ENCODE measurements at places on chromosomes 13 and 19. TPM values are rescaled to one million over a fixed set of nuclear protein-coding genes. Genes with fewer than 3 reads are reported as not detected.
A peak's percentile ranks its signal among the peaks of the same experiment; 100 is the strongest.

TEX29 gene
- not detected for total RNA-seq

GRCh38 chr13:67977066-67977465 is 746.9 kb upstream of the PCDH9 start:
- H3K4me1 ChIP-seq, result no peaks in the 10 kb centered on the region
- no peak overlapping the region for H3K4me3 ChIP-seq
- DNase-seq, result no peak
- H3K36me3 ChIP-seq, result no peaks in the 10 kb centered on the region
- H3K27me3 ChIP-seq, result no peaks in the 10 kb centered on the region

- no peak overlapping the region for H3K4me3 ChIP-seq
- H3K27ac ChIP-seq, result no peak overlapping the region
- DNase-seq, result no peak
Measured at GRCh38 chr19:49347835-49348234, 12.6 kb downstream of the CD37 start.

SMAD9 gene
- 0.09 TPM for total RNA-seq

DNA sequence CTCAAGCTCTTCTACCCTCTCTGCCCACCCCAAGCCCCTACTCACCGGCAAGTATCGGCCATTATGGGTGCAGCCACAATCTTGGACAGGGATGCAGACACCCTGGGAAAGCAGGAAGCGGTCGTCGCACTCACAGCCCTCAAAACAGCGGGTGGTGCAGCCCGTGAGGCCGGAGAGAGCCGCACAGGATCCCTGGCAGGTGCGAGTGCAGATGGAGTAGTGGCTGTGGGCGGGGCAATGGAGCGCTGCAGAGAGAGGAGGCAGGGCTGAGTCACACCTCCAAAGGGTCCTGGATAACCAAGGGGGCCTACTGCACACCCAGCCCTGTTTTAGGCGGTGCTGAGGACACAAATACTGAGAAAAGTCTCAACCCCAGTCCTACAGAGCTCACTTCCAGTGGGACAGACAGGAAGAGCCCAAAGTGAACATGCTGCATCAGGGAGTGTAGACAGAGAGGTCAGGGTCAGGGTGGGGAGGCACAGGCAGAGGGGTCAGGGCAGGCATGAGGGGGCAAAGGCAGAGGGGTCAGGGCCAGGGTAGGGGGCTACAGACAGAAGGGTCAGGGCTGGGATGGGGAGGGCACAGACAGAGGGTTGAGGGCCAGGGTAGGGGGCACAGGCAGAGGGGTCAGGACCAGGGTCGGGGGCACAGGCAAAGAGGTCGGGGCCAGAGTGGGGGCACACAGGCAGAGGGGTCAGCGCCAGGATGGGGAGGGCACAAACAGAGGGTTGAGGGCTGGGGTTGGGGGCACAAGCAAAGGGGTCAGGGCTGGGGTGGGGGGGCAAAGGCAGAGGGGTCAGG is 24.2 kb upstream of the FBL start:
- no peak for DNase-seq
- H3K36me3 ChIP-seq, result peaks cover 9% of the 10 kb centered on the region
- no peaks in the 10 kb centered on the region for H3K4me1 ChIP-seq
- no peak overlapping the region for H3K27ac ChIP-seq
- H3K4me3 ChIP-seq, result no peak overlapping the region

ZNF613 gene
- 1.9 TPM for total RNA-seq

- H3K4me1 ChIP-seq, result peaks cover 12% of the 10 kb centered on the region
- no peaks in the 10 kb centered on the region for H3K36me3 ChIP-seq
- DNase-seq, result no peak
- no peaks in the 10 kb centered on the region for H3K27me3 ChIP-seq
Measured at GRCh38 chr13:112740502-112741131, 50.8 kb downstream of the ATP11A start.

GRCh38 chr13:44365008-44365407 is 8.6 kb upstream of the SERP2 start:
- no peak for DNase-seq
- H3K4me3 ChIP-seq, result no peak overlapping the region
- no peaks in the 10 kb centered on the region for H3K27me3 ChIP-seq
- H3K36me3 ChIP-seq, result no peaks in the 10 kb centered on the region
- H3K27ac ChIP-seq, result no peak overlapping the region

CASP14 gene
- not detected for total RNA-seq

GRCh38 chr19:47005164-47005641 is 14.4 kb upstream of the NPAS1 start:
- no peaks in the 10 kb centered on the region for H3K36me3 ChIP-seq
- no peak overlapping the region for H3K27ac ChIP-seq
- DNase-seq, result no peak
- H3K4me1 ChIP-seq, result peaks cover 13% of the 10 kb centered on the region

GRCh38 chr19:6705931-6706632 is 14.4 kb downstream of the C3 start:
- no peak for DNase-seq
- H3K27ac ChIP-seq, result no peak overlapping the region
- peaks cover 7% of the 10 kb centered on the region for H3K4me1 ChIP-seq
- H3K36me3 ChIP-seq, result no peaks in the 10 kb centered on the region
- no peak overlapping the region for H3K4me3 ChIP-seq

- no peak overlapping the region for H3K27ac ChIP-seq
- peaks cover 55% of the 10 kb centered on the region for H3K4me1 ChIP-seq
- H3K36me3 ChIP-seq, result peaks cover 18% of the 10 kb centered on the region
- H3K4me3 ChIP-seq, result no peak overlapping the region
- no peak for DNase-seq
- H3K27me3 ChIP-seq, result no peaks in the 10 kb centered on the region
Measured at GRCh38 chr19:46979126-46980105, 40.2 kb upstream of the NPAS1 start.

LSM4 gene
- total RNA-seq, result 69.1 TPM

DNA sequence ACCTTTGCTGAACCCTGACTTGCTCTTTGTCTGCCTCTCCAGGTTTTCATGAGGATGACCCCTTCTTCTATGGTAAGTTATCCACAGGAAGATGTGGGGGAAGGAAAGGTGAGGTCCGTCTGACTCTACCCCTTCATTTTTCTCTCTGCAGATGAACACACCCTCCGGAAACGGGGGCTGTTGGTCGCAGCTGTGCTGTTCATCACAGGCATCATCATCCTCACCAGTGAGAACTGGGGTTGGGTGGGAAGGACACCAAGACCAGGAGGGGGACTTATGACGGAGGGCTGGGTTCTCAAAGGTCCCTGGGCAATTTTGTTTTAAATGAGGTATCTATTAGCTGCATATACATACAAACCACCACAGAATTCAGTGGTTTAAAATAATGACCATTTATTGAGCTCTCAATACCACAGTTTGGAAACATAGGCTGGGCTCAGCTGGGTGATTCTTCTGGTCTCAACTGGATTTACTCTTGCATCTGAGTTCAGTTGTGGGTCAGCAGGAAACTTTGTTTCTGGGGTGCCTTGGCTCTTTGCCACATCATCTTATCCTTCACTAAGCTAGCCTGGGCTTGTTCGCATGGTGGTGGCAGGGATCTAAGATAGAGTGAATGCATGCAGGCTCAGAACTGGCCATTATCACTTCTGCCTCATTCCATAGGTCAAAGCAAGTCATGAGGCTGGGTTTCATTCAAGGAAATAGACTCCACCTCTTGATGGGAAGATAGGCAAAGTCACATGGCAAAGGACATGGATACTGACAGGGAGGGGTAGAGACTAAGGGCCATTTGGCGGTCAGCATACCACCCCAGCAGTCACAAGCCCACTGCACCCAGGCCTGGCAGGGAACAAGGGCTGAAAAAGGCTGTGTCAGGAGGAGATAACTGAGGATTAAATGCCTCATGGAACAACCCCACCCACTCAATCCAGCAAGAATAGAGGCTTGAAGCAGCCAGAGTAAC is 11.8 kb downstream of the FXYD5 start:
- peak overlapping the region; percentile 61 for H3K27ac ChIP-seq
- H3K36me3 ChIP-seq, result peaks cover 39% of the 10 kb centered on the region
- H3K4me1 ChIP-seq, result peaks cover 13% of the 10 kb centered on the region
- no peaks in the 10 kb centered on the region for H3K27me3 ChIP-seq

- no peak overlapping the region for H3K27ac ChIP-seq
- DNase-seq, result no peak
- H3K4me3 ChIP-seq, result peak overlapping the region; percentile 74
- H3K27me3 ChIP-seq, result peaks cover 9% of the 10 kb centered on the region
- peaks cover 15% of the 10 kb centered on the region for H3K4me1 ChIP-seq
Measured at GRCh38 chr19:38375748-38376147, 1.4 kb downstream of the PSMD8 start.

GRCh38 chr19:47854459-47854858 is 4.6 kb upstream of the TPRX2 start:
- peaks cover 49% of the 10 kb centered on the region for H3K27me3 ChIP-seq
- H3K4me3 ChIP-seq, result no peak overlapping the region
- DNase-seq, result no peak
- H3K4me1 ChIP-seq, result peaks cover 3% of the 10 kb centered on the region

POGLUT2 gene
- total RNA-seq, result 0.70 TPM

F2RL3 gene
- 0.30 TPM for total RNA-seq

DNA sequence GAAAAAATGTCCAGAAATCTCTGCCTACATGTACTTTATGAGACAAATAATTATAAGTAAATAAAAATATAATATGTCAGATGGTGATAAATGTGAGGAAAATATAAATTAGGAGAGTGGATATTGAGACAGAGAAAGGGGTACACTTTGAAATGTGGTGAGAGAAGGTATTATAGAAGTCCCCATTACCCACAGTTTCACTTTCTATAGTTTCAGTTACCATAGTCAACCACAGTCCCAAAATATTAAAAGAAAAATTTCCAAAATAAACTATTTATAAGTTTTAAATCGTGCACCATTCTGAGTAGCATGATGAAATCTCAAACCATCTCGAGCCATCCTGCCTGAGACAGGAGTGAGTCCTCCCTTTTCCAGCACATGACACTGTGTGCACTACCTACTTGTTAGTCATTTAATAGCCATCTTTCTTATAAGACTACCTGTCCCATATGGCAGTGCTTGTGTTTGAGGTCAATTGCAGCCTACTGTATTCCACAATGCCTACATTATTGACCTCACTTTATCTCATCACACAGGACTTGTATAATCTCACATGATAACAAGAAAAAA is 653.7 kb downstream of the DACH1 start:
- no peaks in the 10 kb centered on the region for H3K4me1 ChIP-seq
- no peak for DNase-seq
- no peak overlapping the region for H3K4me3 ChIP-seq
- H3K27me3 ChIP-seq, result no peaks in the 10 kb centered on the region
- H3K36me3 ChIP-seq, result no peaks in the 10 kb centered on the region

GRCh38 chr13:109722068-109722467 is 64.3 kb downstream of the IRS2 start:
- H3K27ac ChIP-seq, result no peak overlapping the region
- no peaks in the 10 kb centered on the region for H3K36me3 ChIP-seq
- peaks cover 11% of the 10 kb centered on the region for H3K27me3 ChIP-seq
- no peak overlapping the region for H3K4me3 ChIP-seq

GRCh38 chr19:7450243-7451223 is 38.3 kb downstream of the PEX11G start:
- no peak overlapping the region for H3K4me3 ChIP-seq
- peaks cover 82% of the 10 kb centered on the region for H3K36me3 ChIP-seq
- DNase-seq, result no peak
- H3K27me3 ChIP-seq, result no peaks in the 10 kb centered on the region
- peaks cover 16% of the 10 kb centered on the region for H3K4me1 ChIP-seq

- no peaks in the 10 kb centered on the region for H3K36me3 ChIP-seq
- no peak overlapping the region for H3K4me3 ChIP-seq
- no peak for DNase-seq
- no peaks in the 10 kb centered on the region for H3K4me1 ChIP-seq
Measured at GRCh38 chr13:81872581-81872980, 1531.7 kb upstream of the SPRY2 start.

DNA sequence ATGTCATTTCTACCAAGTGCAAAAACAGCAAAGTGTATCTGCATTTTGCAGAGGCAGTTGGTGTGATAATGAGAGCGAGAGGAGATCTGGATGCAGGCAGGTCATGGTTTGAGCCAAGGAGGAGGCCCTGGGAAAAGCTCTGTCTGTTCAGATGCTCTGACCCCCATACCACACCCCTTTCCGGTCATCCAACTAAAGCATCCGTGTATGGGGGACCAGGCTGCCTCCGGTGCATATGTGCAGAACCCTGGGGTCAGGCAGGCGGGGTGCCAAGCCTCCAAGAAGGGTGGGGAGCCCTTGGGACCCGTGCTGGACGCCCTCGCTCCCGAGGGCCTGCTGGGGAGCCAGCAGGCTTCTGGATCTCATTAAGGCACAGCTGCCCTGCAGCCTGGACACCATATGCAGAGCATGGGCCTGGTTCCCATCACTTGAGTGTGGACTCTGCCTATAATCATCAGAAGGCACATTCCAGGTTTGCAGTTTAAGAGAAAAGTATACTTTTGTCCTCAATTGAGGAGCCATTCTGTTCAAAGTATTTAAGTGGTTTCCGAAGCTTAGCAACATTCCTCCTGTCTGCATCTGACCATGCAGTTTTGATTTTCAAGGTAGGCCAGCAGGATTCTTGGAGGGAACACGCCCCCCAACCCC is 56.1 kb downstream of the ALOX5AP start:
- H3K4me3 ChIP-seq, result no peak overlapping the region
- H3K27ac ChIP-seq, result no peak overlapping the region
- no peaks in the 10 kb centered on the region for H3K36me3 ChIP-seq
- peaks cover 3% of the 10 kb centered on the region for H3K4me1 ChIP-seq
- no peaks in the 10 kb centered on the region for H3K27me3 ChIP-seq
- DNase-seq, result no peak

- H3K36me3 ChIP-seq, result no peaks in the 10 kb centered on the region
- DNase-seq, result no peak
- H3K4me1 ChIP-seq, result no peaks in the 10 kb centered on the region
Measured at GRCh38 chr13:111411151-111411858, 90.9 kb downstream of the TEX29 start.

DNA sequence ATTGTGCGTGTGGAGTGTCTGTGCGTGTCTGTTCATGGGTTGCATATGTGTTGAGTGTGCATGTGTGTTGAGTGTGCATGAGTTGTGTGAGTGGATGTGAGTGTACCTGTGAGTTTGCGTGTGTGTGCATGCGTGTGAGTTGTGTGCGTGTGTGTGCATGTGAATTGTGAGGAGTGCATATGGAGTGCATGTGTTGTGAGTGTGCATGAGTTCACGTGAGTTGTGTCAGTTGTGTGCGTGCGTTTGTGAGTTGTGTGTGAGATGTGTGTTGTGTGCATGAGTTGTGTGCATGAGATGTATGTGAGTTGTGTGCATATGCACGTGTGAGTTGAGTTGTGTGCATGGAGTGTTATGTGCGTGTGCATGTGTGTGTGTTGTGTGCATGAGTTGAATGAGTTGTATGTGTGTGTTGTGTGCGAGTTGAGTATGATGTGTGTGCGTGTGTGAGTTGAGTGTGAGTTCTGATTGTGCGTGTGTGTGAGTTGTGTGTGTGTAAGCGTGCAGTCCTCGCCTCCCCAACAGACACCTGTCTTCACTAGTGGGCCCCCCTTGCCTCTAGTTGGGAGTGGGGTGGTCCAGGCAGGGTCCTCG is 29.3 kb downstream of the TFDP1 start:
- H3K36me3 ChIP-seq, result peaks cover 21% of the 10 kb centered on the region
- no peak overlapping the region for H3K4me3 ChIP-seq
- H3K27ac ChIP-seq, result no peak overlapping the region
- DNase-seq, result no peak

SPHK2 gene
- 18.4 TPM for total RNA-seq
